ENCODE measurements at places on chromosomes 3 and 15.

- DNase-seq = no peak
These were observed 42.5 kb downstream of the ZBTB38 start for GRCh38 chr3:141410846-141411245.

DNA sequence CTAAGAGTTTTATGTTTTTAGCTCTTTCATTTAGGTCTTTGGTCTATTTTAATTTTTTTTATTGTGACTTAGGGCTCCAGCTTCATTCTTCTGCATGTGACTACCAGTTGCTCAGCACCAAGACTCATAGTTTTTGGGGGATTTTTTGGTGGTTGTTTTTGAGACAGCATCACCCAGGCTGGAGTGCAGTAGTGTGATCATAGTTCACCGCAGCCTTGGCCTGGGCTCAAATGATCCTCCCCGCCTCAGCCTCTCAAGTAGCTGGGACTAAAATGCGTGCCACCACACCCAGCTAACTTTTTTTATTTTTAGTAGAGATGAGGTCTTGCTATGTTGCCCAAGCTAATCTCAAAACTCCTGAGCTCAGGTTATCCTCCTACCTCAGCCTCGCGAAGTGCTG, 19.4 kb downstream of the CDV3 start:
- no peak for DNase-seq

GRCh38 chr15:25741256-25741580, 121.9 kb downstream of the ATP10A start:
- no peak for DNase-seq

GRCh38 chr15:69074001-69074842, 59.7 kb downstream of the NOX5 start:
- DNase-seq = no peak

DNA sequence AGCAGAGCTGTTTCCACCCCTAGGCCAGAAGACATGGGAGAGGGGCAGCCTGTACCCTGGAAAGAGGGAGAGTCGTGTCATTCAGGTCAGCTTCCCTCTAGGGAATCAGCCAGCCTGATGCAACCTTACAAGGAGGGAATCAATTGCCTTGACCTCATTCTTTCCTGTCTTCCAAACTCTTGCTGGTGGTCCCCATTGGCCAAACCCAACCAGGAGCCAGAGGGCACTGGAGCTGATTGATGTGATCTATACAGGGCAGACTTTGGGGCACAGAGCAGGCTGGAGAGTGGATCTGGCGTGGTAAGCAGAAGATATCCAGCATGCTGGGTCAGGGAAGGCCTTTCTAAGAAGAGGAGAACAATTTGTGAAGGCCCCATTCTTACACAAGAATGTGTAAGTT, 19.1 kb upstream of the MAGEF1 start:
- no peak for DNase-seq

DNA sequence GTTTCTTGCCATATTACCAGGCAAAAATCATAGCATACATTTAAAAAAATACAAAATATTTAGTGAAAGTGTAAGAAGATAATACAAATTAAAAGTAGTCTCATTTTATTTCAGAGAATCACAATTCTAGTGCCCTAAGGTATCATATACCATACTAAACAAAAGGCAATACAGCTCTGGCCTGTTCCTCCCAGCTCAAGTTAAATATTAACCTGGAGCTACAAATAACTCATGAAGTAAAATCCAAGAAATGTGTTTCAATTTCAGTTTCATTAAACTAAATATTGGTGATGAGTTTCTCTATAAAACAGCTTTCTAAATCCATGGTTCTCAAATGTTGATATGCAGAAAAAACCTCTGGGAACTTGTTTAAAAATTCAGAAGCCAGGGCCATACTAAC, 67.7 kb downstream of the INO80 start:
- no peak for DNase-seq

GRCh38 chr3:27532426-27533260, 48.5 kb upstream of the SLC4A7 start:
- DNase-seq = no peak

- DNase-seq = no peak
These were observed 23.2 kb downstream of the HHLA2 start for GRCh38 chr3:108319428-108320082.

GRCh38 chr3:148079370-148079769, 618.3 kb upstream of the AGTR1 start:
- no peak for DNase-seq

DNA sequence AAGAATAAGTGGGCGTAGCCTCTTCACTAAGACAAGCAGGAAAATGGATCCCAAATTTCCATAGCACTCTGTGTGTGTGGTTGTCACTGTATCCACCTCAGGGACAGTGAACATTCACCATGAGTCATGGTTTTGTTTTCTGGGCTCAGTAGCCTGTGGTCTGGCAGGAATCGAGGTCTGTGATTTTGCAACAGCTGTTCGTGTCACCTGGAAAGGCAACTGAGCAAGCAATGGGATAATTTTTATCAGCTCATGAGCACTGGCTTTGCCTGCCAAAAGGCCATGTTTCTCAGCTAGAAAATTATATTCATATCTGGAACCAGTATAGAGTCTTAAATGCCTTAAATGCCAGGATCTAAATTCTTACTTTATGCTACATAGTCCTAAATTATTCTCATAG, 60.9 kb downstream of the STRIT1 start:
- DNase-seq = no peak

DNA sequence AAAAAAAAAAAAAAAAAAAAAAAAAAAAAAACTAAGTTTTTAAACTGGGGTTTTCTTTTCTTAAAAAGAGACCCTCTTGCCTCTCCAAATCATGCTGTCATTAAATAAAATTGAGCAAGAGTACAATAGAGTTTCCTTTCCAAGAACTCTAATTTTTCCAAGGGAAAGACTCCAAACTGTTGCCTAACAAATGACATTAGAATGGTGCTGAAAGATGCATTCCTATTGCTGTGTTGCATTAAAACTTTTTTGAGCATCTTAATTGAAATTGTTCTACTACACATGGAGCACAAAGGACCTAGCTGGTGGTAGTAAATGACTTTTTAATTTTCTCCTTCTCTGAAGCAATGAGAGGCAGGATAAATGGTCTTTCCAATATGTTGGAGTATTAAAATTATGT, 469.1 kb upstream of the ARHGEF26 start:
- DNase-seq = no peak

- no peak for DNase-seq
These were observed 22.7 kb upstream of the SH3BP5 start for GRCh38 chr3:15355086-15355485.

DNA sequence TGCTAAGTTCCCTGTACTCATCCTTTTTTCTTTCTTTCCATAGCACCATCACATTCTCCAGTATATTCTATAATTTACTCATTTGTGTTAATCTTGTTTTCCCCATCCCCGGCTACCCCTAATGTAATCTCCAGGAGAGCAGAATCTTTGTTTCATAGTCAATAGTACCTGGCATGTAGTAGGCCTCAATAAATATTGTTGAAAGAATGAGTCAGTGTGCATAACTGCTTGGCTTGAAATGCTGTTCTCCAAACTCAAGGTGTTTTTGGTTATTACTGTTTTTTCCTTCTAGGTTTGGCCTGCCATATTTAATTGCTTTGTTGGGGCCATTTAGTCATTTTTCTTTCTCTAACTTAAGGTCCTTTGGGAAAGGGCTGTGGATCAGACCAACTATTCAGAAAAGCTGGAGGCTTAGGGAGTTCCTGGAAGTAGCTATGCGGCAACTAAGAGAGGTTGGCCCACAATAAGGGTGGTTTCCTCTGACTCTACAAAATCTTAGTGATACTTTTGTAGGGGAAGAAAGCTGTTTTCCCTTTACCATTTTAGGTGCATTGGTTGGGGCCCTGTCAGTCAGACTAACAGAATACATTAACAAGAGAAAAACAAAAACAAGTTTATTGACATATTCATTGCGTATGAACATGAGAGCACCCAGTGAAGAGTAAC, 28.4 kb downstream of the KAT2B start:
- no peak for DNase-seq

DNA sequence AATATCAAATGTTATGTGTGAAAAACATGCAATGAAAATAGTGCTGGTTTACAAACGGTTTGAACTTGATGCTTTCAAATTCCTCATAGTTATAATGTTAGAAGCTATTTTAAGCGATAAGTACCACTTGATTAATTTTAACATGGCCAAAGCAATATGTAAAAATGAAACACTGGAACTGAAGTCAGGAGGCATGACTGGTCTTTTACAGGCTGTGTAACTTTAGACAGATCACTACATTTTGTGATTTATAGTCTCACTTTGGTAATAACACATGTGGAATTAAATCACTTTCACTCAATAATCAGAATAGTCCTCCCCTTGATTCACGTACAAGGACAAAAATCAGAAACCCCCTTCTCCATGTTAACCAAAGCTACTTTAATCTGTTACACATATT, 482.7 kb upstream of the NECTIN3 start:
- no peak for DNase-seq

DNA sequence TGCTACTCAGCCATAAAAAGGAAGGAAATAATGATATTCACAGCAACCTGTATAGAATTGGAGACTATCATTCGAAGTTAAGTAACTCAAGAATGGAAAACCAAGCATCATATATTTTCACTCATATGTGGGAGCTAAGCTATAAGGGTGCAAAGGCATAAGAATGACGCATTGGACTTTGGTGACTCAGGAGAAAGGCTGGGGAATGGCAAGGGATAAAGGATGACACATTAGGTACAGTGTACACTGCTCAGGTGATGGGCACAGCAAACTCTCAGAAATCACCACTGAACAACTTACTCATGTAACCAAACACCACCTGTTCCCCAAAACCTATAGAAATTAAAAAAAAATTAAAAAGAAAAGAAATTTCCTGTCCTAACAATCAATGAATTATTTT, 42.7 kb downstream of the ALCAM start:
- DNase-seq = no peak

DNA sequence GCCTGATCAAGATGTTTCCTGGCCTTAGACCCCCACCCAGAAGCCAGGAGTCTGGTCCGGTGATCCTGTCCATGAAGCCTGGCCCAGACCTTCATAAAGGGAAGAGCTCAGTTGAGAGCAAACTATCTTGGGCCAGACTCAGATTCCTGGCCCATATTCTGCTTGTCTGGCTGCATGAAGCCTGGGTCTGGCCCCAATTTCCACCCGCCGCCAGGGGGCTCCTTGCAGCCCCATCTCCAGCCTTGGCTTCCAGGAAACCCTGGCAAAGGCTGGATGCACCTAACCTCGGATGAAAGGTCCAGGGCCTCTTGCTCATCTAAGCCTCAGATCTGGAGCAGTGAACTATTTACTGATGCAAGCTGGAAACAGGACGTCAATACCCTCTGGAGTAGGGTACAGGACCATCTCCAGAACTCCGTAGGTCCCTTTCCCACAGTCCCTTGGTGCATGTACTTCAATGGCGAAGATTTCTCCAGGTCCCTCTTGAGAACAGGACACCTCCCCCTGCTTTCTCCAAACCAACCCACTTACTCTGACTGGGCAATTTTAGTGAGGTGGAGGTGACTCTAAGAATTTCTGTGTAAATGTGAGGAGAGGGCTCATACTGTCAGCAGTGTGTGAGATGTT, 5.6 kb downstream of the FOXL2 start:
- DNase-seq = no peak

- no peak for DNase-seq
These were observed 224.3 kb upstream of the RASGRP1 start for GRCh38 chr15:38788918-38789317.

DNA sequence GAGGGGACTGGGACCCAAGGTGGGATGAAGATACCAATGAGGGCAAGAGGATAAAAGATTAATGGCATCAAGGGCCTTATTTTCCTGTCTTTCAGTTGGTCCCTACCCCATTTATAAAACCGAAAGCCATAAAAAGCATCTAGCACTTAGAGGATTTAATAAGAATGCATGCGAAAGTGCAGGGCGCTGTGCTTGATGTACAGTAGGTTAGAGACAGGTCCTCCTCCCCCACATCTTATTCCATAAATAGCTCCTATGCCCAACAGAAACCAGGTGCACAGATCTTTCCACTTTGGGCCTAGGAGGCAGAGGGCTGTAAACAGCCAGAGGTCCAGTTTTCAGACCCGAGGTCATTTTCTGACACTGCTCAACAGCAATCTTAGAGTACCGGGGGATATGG, 1.2 kb downstream of the LPCAT4 start:
- DNase-seq = no peak

- no peak for DNase-seq
These were observed 61.4 kb upstream of the C15orf39 start for GRCh38 chr15:75140080-75140879.

DNA sequence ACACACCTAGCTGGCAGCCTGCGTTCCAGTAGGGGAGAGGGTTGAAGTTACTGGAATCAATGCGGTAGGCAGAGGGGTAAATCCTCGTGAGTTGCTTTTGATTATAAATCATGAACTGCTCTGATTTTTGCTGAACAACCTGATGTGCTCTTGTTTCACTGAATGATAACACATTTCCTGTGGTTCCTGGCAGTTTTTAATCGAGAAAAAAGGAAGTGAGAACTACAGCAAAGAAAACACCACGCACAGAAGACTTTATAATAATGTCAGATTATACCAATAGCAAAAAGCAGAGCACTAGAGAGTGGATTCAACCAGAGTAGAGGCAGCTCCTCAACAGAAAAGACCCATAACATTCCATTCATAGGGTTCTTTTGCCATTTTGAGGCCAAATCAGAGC, 200.8 kb upstream of the STRIT1 start:
- DNase-seq = no peak

GRCh38 chr3:4739289-4740236, 239.7 kb upstream of the BHLHE40 start:
- DNase-seq = no peak

- DNase-seq = no peak
These were observed 177.7 kb downstream of the THRB start for GRCh38 chr3:24316887-24317383.

DNA sequence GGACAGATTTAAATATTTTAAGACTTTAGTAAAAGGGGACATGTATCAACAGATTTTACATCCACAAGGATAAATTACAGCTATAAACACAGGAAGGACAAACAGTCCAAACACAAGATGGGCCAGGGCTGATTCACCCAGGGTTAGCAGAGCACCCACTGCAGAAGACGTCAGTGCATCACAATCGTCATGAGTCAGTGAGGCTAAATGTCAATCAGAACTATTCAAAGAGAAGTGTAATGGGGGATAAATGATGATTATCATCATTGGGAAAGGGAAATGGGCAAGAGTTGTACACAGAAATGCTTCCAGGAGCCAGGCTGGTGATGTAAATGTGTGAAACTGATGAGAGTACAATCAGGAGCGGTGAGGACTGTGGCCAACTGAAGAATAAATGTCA, 226.8 kb downstream of the PLCL2 start:
- no peak for DNase-seq

DNA sequence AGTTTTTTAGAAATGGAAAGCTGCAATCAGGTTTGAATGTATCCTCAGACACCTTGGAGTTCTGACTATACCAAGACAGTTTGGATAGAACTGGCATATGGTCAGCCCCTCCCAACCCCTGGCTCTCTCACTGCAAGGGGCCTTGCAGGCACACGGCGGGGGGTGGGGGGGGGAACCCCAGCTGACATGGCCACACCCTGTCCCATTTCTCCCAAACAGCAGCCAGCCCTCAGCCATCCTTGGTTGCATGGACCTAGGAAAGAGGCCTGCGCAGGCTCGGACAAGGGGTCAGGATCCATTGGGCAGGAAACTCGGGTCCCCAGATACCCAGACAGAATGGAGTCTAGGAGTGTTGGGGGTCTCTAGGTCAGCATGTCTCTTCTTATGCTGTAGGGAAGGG, 14.5 kb downstream of the CAND2 start:
- DNase-seq = no peak
